Left lung (tissue), 14 donors: ENCODE measurements at places on chromosomes 4 and X. TPM values are rescaled to one million over a fixed set of nuclear protein-coding genes. Genes with fewer than 3 reads are reported as not detected.
A peak's percentile ranks its signal among the peaks of the same experiment; 100 is the strongest.

DNA sequence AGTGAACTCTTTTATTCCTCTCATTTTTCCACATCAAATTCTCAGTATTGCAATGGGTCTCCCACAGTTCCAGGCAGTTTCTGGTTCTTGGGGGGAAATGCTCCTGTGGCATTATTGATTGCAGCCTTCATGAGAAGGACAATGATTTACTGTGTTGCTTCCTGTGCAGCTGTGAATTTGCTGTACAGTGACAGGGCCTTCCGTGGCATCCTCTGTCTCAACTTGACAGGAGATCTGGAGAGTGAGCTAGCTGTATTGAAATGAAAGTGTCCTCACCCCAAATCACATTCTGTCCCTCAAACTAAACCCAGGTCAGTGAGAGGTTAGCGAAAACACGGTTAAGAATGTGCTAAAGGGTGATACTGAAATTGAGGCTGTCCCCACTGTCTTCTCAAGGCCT is 77.1 kb upstream of the ATOH1 start:
- H3K36me3 ChIP-seq, result no peaks in the 10 kb centered on the region
- H3K27me3 ChIP-seq, result no peaks in the 10 kb centered on the region
- H3K27ac ChIP-seq, result no peak overlapping the region

GRCh38 chr4:168045354-168045753 is 47.0 kb upstream of the ANXA10 start:
- H3K4me1 ChIP-seq, result no peaks in the 10 kb centered on the region
- no peaks in the 10 kb centered on the region for H3K36me3 ChIP-seq
- H3K27ac ChIP-seq, result no peak overlapping the region
- DNase-seq, result no peak
- no peaks in the 10 kb centered on the region for H3K27me3 ChIP-seq
- no peak overlapping the region for H3K4me3 ChIP-seq

- no peak for DNase-seq
- H3K27ac ChIP-seq, result no peak within 1 kb of the TSS
- H3K4me3 ChIP-seq, result no peak within 1 kb of the TSS
- H3K27me3 ChIP-seq, result no peaks in the 10 kb centered on the region
- H3K36me3 ChIP-seq, result no peaks in the 10 kb centered on the region
- no peaks in the 10 kb centered on the region for H3K4me1 ChIP-seq
These were observed at the start of gene C4orf54 for GRCh38 chr4:99657798-99658197. Gene C4orf54 (minus strand): TSS chr4:99657828. CDS start chr4:99654648, 3,180 bp downstream.

- DNase-seq, result no peak
- no peaks in the 10 kb centered on the region for H3K4me1 ChIP-seq
- H3K27ac ChIP-seq, result no peak overlapping the region
- no peaks in the 10 kb centered on the region for H3K27me3 ChIP-seq
These were observed 56.6 kb upstream of the LHFPL1 start for GRCh38 chrX:112736310-112736709.

GRCh38 chr4:17511051-17511450 is 839 bp downstream of the QDPR start:
- no peak overlapping the region for H3K27ac ChIP-seq
- H3K4me1 ChIP-seq, result peaks cover 27% of the 10 kb centered on the region
- H3K4me3 ChIP-seq, result peak overlapping the region; percentile 64
- peaks cover 32% of the 10 kb centered on the region for H3K36me3 ChIP-seq
- H3K27me3 ChIP-seq, result no peaks in the 10 kb centered on the region

- H3K27ac ChIP-seq, result no peak overlapping the region
These were observed 4.6 kb downstream of the NAT8L start for GRCh38 chr4:2063557-2064275.

DNA sequence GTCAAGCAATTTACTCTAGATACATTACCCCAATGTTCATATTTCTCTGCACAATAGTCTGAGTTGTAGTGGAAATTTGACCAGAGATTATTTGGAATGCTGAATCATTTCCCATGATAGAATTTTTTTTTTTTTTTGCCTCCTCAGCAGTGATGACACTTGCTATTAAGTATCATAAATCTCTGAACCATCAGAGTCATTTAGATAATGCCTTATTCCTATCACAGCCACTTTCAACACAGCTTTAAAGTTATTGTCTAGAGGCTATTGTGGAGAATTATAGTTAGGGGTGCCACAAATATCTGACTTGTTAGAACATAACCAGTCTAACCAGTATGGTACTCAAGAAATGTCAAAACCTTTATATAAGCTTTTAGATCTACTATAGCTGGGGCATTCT is 79.8 kb downstream of the LCORL start:
- no peak overlapping the region for H3K4me3 ChIP-seq
- no peaks in the 10 kb centered on the region for H3K27me3 ChIP-seq
- no peaks in the 10 kb centered on the region for H3K36me3 ChIP-seq
- no peak overlapping the region for H3K27ac ChIP-seq
- no peaks in the 10 kb centered on the region for H3K4me1 ChIP-seq

The NBDY gene
- total RNA-seq, result 47.2 TPM

The MAGEA3 gene
- total RNA-seq, result not detected
